Panc1 (cell line): ENCODE measurements at places on chromosomes 6 and 20.
A peak's percentile ranks its signal among the peaks of the same experiment; 100 is the strongest.

DNA sequence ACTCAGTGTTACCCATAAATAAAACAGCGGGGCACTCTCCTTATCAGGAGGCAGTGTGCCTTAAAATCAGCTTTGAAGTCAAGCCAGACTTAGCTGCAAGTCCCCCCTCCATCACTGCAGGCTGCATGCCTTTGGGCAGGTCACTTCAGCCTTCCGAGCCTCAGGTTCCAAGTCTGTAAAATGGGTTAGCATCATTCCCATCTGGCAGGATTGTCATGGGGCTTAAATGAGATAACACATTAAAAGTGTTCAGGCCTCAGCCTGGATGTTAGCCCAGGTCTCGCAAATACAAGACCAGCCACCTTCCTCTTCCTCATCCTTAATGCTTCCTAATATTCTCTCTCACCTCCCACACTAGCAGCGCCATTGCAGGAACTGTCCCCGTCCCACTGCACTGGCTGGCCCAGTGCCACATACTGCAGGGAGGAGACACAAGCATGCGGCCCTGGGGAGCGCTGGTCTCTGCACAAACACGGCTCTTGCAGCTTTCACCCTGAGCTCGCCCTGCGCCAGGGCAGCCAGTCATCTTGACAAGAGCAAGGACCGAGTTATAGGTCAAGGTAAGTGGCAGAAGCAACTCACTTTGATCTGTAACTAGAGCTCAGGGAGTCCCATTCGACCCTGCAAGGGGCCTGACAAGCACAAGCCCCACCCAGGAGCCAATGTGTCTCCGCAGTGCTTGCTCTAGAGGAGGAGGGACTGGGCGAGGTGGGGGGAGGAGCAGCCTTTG lies 564.6 kb upstream of the AGPAT4 start:
- H3K4me3 ChIP-seq = no peak overlapping the region
- no peak overlapping the region for H3K27ac ChIP-seq
- H3K4me1 ChIP-seq = no peaks in the 10 kb centered on the region
- no peak for DNase-seq
- H3K36me3 ChIP-seq = no peaks in the 10 kb centered on the region

GRCh38 chr20:59560588-59561227 lies 43.6 kb upstream of the PHACTR3 start:
- no peak overlapping the region for H3K27ac ChIP-seq
- H3K4me1 ChIP-seq = 0 out of 2 replicates have a peak, but pooled peaks cover 2% of the 10 kb centered on the region
- DNase-seq = no peak
- no peaks in the 10 kb centered on the region for H3K36me3 ChIP-seq

GRCh38 chr20:64142590-64142989 lies 21.7 kb upstream of the MYT1 start:
- H3K4me3 ChIP-seq = no peak overlapping the region
- H3K4me1 ChIP-seq = no peaks in the 10 kb centered on the region
- H3K27ac ChIP-seq = no peak overlapping the region
- H3K27me3 ChIP-seq = no peaks in the 10 kb centered on the region
- no peak for DNase-seq
- no peaks in the 10 kb centered on the region for H3K36me3 ChIP-seq

GRCh38 chr20:14332866-14333265 lies 4.5 kb downstream of the FLRT3 start:
- no peaks in the 10 kb centered on the region for H3K27me3 ChIP-seq
- H3K36me3 ChIP-seq = no peaks in the 10 kb centered on the region
- H3K4me3 ChIP-seq = no peak overlapping the region

DNA sequence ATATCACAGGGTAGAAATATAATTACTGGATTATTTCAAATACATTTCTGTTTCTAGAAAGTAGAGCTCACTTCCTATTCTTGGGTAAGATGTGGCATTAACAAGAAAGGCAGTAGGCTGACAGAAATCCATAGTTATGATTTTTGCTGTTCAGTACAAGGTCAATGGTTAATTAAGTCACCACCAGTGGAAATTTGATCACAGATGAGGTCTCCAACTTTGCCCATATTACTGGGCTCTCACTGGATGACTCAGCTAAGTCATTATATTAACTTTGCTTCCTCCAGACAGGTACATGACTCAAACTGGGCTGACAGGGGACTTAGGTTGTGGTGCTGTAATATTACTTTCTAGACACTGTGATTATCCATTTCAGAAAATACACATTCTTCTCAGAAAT lies 212.4 kb downstream of the GRIK2 start:
- DNase-seq = no peak
- H3K36me3 ChIP-seq = no peaks in the 10 kb centered on the region
- no peak overlapping the region for H3K4me3 ChIP-seq
- no peaks in the 10 kb centered on the region for H3K4me1 ChIP-seq
- no peak overlapping the region for H3K27ac ChIP-seq
- H3K27me3 ChIP-seq = no peaks in the 10 kb centered on the region

GRCh38 chr6:126444659-126445273 lies 104.9 kb downstream of the CENPW start:
- H3K4me3 ChIP-seq = no peak overlapping the region
- no peak for DNase-seq
- H3K27me3 ChIP-seq = no peaks in the 10 kb centered on the region
- H3K36me3 ChIP-seq = no peaks in the 10 kb centered on the region; the same call in 1 of the 2 replicates

- no peaks in the 10 kb centered on the region for H3K4me1 ChIP-seq
- no peaks in the 10 kb centered on the region for H3K36me3 ChIP-seq
- H3K27ac ChIP-seq = no peak overlapping the region
- peaks cover 10% of the 10 kb centered on the region; the same call in 1 of the 2 replicates for H3K27me3 ChIP-seq
Measured at GRCh38 chr6:119340796-119341487, 8.6 kb downstream of the MAN1A1 start.

- no peak for DNase-seq
- H3K27me3 ChIP-seq = no peaks in the 10 kb centered on the region
- H3K27ac ChIP-seq = no peak overlapping the region
- no peaks in the 10 kb centered on the region for H3K4me1 ChIP-seq
Measured at GRCh38 chr6:70857387-70858077, 99.3 kb downstream of the B3GAT2 start.

DNA sequence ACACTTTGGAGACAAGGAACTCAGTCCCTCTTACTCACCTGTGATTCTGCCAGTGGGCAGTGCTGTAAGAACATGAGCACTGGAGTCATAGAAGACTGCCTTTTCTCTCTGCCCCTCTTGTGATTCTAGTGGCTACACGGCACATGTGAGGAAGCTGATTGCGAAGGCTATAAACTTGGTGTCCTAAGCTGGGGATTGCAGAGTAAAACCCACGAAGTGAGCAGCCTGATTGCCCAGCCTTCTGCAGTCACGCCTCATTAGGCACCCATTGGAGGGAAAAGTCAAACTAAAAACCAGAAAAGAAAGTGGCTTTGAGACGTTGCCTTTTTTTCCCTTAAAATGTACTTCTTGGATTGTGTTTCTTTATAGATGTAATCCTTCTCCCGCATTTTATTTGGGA lies 748.4 kb upstream of the CHD6 start:
- H3K27me3 ChIP-seq = no peaks in the 10 kb centered on the region
- H3K4me3 ChIP-seq = no peak overlapping the region
- H3K4me1 ChIP-seq = no peaks in the 10 kb centered on the region
- H3K36me3 ChIP-seq = no peaks in the 10 kb centered on the region

- no peak for DNase-seq
- H3K36me3 ChIP-seq = no peaks in the 10 kb centered on the region
- H3K27ac ChIP-seq = peak overlapping the region; percentile 44
- peaks cover 35% of the 10 kb centered on the region for H3K4me1 ChIP-seq
- 0 out of 2 replicates have a peak overlapping the region, but pooled peaks have one; percentile 1 for H3K4me3 ChIP-seq
Measured at GRCh38 chr6:136784910-136785746, 7.1 kb downstream of the MAP3K5 start.

GRCh38 chr6:1614448-1615150 lies 4.9 kb downstream of the FOXC1 start:
- no peak for DNase-seq
- H3K4me3 ChIP-seq = no peak overlapping the region
- H3K4me1 ChIP-seq = peaks cover 13% of the 10 kb centered on the region
- H3K36me3 ChIP-seq = no peaks in the 10 kb centered on the region
- H3K27ac ChIP-seq = no peak overlapping the region
- no peaks in the 10 kb centered on the region for H3K27me3 ChIP-seq

DNA sequence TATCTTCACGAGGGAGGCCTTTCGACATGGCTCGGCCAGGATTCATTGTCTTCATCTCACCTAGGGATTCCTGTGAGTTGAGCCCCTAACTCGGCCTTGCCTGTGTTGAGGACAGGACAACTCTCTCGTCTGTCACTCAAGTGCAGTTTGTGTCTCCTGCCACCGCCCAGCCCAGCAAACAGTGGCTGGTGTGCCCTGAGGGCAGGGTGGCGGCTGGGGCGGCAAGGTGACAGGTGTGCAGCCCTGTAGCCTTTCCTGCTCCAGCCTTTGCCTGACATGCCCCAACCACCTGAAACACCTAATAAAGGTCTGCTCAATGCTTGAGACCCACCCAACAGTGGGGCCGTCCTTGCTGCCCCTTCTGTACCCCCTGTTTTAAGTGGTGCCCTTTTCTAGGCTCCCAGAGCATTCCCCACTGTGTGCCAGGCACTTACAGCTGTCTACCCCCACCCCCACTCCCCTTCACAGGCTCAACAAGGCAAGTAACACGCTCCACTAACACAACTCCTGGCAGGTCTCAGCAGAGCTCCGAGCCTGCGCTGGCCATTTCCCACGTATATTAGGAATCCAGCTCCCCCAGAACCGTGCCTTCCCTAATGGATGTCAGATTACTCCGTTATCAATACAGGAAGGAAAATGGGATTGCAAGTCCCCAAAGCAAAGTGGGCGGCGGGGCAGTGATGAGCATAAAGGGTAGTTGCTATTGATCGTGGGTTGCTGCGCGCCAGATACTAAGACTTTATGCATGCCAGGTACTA lies 17.7 kb downstream of the GFRA4 start:
- DNase-seq = no peak
- no peak overlapping the region for H3K27ac ChIP-seq
- H3K27me3 ChIP-seq = no peaks in the 10 kb centered on the region
- H3K4me1 ChIP-seq = no peaks in the 10 kb centered on the region
- H3K4me3 ChIP-seq = no peak overlapping the region

DNA sequence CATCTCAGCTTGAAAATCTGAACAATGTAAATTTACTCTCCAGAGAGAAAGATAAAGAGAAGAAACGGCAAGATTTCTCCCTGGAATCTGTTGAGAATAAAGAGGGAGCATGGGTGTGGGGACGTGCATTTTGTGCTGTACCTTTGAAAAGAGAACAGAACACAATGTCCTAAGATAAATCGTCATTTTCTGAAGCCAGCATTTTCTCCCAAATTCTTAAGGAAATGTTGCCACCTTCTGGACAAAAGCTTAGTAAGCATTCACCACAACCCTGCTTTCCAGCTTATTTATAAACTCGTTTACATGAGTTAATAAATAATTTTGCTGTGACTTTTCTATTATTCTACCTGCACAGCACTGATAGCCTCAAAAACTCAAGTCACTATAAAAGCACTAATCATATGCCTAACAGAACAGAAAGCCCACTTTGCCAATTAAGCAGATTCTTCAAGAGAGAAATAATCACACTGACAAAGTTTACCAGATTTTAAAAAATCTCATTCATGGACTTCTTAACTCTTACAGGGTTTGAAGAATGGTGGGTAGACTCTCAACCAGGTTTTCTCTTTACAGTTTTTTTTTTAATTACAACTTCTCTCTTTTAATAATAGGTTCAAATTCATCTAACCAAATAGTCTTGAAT lies 155.8 kb downstream of the MBOAT1 start:
- H3K4me1 ChIP-seq = no peaks in the 10 kb centered on the region
- no peaks in the 10 kb centered on the region for H3K27me3 ChIP-seq
- no peak overlapping the region; the same call in 1 of the 2 replicates for H3K27ac ChIP-seq
- no peaks in the 10 kb centered on the region for H3K36me3 ChIP-seq

- DNase-seq = no peak
- H3K36me3 ChIP-seq = no peaks in the 10 kb centered on the region
- H3K4me1 ChIP-seq = peaks cover 5% of the 10 kb centered on the region
- H3K27ac ChIP-seq = no peak overlapping the region
Measured at GRCh38 chr6:42898891-42899361, 16.9 kb upstream of the PTCRA start.

DNA sequence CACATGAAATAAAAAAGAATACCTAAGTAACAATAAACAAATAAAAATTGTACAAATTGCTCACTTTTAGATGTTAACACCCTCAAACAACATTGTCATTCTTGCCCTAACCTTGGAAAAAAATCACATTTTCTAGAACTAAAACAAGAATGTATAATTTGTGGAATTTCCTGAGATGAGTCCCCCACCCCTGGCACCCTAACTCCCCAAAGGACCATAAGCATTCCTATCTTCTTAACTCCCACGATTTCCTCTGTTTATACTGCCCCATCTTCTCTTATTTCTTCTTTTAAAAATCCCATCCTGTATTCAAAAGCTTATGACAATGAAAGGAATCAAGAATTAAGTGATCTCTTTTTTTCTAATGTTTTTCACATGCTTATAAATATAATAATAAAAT lies 70.9 kb downstream of the IBTK start:
- no peaks in the 10 kb centered on the region for H3K4me1 ChIP-seq
- no peak overlapping the region for H3K4me3 ChIP-seq
- peaks cover 43% of the 10 kb centered on the region for H3K36me3 ChIP-seq
- H3K27me3 ChIP-seq = no peaks in the 10 kb centered on the region
- H3K27ac ChIP-seq = no peak overlapping the region
- no peak for DNase-seq

DNA sequence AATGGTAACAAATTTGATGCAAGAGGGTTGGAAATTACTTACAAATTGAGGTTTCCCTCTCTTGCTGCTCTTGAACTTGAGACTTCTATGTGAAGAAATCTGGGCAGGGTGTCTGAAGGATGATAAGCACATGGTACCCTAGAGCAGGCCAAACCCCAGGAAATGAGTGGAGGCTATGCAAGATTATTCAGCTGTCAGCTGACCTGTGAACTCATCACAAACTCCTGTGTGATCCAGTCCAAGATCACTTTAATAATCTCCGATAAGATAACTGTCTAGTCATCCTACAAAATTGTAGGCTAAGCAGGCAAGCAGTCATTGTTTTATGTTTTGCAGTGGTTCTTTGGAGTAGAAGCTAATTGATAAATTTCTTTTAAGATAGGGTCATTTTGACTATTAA lies 213.1 kb downstream of the BTBD3 start:
- no peaks in the 10 kb centered on the region for H3K4me1 ChIP-seq
- no peak overlapping the region for H3K4me3 ChIP-seq
- H3K27ac ChIP-seq = no peak overlapping the region

- DNase-seq = no peak
- no peaks in the 10 kb centered on the region for H3K27me3 ChIP-seq
- no peaks in the 10 kb centered on the region for H3K4me1 ChIP-seq
- no peak overlapping the region for H3K27ac ChIP-seq
Measured at GRCh38 chr6:106163966-106164877, 78.1 kb downstream of the PRDM1 start.
